ENCODE measurements at places on chromosomes 16 and 17.

DNA sequence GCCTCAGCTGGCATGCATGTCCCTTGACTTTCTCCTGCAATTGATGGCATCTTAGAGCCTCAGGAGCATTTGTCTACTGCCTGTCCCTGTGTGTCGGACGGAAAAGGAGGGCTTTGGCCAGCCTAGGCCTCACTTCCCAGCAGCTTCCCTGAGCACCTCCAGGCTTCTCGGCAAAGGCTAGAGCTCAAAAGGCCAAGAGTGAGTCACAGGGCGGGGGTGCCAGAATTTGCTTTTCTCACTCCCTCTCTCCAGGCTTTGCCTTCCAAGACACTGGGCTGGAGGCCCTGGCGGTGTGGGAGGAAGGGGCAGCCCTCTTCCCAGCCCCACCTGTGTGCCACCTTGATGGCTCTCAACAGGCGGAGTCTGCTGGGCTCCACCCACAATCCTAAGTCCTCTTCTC lies 107.3 kb upstream of the MAF start:
- no peaks in the 10 kb centered on the region for H3K27me3 ChIP-seq
- no peak overlapping the region for H3K27ac ChIP-seq
- DNase-seq: no peak
- H3K36me3 ChIP-seq: no peaks in the 10 kb centered on the region
- H3K4me1 ChIP-seq: peaks cover 5% of the 10 kb centered on the region

DNA sequence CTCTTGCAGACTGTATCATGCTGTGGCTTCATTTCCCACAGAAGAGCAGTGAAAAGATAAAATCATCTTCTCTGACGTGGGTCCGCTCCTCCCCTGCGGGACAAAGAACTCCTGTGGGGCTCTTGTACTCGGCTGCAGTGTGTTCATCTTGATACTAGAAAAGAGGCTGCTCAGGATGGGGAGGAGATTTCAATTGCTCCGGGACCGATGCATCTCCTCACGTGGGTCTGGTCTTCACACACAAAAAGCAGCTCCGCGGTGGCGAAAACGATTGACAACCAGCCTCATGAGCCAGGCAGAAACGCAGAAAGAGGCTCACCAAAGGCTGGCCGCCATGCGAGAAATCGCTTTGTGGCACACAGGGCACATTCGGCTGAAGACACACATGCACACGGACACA lies 14.4 kb upstream of the KCNJ18 start:
- no peak overlapping the region for H3K27ac ChIP-seq
- H3K27me3 ChIP-seq: no peaks in the 10 kb centered on the region
- H3K4me1 ChIP-seq: no peaks in the 10 kb centered on the region
- no peak overlapping the region for H3K4me3 ChIP-seq
- no peaks in the 10 kb centered on the region for H3K36me3 ChIP-seq

DNA sequence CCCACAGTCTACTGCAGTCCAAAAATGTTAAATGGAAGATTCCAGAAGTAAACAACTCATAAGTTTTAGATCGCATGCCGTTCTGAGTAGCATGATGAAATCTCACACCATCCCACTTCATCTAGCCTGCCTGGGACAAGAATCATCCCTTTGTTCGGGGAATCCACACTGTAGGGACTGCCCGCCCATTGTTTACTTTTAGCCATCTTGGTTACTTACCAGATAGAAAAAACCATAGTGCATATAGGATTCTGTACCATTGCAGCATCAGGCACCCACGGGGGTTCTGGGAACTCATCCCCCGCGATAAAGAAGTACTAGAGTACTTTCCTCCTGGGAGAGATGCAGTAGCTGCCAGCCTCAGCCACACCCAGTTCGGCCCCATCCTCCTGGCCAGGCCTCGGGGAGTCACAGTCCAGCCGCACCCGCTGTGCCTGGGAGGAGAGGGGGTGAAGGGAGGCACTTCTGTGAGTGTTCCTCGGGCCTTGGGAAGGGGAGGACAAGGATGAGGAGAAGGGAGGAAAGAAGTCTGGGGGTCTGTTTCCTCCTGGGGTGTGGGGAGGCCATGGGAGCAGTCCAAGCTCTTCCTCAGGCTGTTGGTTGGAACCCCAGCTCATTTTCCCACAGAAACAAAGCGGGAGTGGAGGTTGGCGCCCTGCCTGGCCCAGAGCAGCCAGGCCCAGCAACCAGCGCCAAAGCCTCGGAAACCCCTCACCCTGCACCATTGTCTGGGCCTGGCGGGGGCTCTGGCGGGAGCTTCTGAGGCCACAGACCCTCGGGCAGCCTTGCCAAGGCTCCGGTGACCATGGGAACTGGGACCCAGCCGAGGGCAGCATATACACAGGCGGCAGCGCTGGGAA lies 8.9 kb downstream of the TRIM47 start:
- no peaks in the 10 kb centered on the region for H3K27me3 ChIP-seq
- peaks cover 11% of the 10 kb centered on the region for H3K36me3 ChIP-seq
- H3K4me1 ChIP-seq: peaks cover 23% of the 10 kb centered on the region
- peak overlapping the region; percentile 2 for H3K27ac ChIP-seq
- no peak overlapping the region for H3K4me3 ChIP-seq
- no peak for DNase-seq

DNA sequence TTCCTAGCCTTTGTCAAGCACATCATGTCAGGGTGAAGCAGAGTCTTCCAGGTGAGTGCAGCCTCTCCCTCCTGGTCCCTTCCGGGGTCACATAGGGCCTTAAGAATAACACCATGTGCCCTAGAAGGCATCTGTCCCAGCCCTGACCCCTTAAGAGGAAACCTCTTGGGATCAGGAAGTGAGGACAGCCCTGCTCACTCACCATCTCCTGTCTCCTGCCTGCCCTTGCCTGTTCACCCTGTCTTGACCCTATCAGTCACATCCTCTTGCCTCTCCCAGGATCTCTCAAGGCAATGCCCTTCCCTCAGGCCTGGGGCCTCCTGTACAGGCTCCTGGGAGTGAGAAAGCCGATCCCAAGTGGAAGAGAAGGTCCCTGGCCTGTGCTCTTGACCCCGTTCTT lies 13.9 kb downstream of the MYL4 start:
- H3K27me3 ChIP-seq: no peaks in the 10 kb centered on the region
- H3K36me3 ChIP-seq: no peaks in the 10 kb centered on the region
- H3K4me1 ChIP-seq: peaks cover 24% of the 10 kb centered on the region

DNA sequence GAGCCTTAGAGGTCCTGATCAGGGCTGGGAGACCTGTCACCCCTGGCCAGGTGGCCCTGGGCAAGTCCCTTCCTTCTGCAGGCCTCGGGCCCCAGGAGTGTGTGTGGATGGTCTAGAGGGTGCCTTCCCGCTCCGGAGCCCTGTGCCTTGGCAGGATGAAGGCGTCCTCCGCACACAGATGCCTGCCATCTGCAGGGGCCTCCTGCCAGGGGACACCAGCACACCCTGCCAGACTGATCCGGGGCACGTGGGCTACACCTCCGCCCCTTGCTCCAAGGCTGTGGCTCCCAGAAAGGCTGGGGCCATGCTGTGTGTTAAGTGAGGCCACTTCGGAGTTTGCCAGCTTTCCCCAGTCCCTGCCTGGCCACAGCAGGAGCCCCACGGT lies 30.7 kb downstream of the NPTX1 start:
- H3K27me3 ChIP-seq: no peaks in the 10 kb centered on the region
- no peak overlapping the region for H3K4me3 ChIP-seq
- no peaks in the 10 kb centered on the region for H3K4me1 ChIP-seq
- H3K27ac ChIP-seq: no peak overlapping the region
- no peak for DNase-seq

GRCh38 chr17:37519251-37519985 lies 29.7 kb downstream of the DUSP14 start:
- DNase-seq: no peak
- H3K27me3 ChIP-seq: no peaks in the 10 kb centered on the region

- H3K4me1 ChIP-seq: no peaks in the 10 kb centered on the region
- no peaks in the 10 kb centered on the region for H3K27me3 ChIP-seq
- no peak overlapping the region for H3K4me3 ChIP-seq
Observed at GRCh38 chr16:81888520-81889394, 109.7 kb downstream of the PLCG2 start.

DNA sequence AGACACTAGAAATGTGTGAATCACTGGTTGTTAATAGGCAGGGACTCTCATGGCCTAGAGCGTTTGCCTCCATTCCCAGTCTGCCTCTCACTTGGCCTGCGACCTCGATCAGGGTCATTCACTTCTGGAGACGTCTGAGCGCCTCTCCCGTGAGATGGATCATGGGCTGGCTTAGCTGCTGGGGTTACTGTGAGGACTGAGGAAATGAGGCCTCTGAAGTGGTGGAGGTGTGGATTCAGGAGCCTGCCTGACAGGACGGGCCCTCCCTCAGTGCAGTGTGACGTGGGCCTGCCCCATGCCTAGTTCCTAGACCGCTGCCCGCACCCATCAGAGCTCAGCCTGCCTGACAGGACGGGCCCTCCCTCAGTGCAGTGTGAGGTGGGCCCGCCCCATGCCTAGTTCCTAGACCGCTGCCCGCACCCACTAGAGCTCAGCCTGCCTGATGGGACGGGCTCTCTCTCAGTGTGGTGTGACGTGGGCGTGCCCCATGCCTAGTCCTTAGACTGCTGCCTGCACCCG lies 61.9 kb downstream of the BANP start:
- no peaks in the 10 kb centered on the region for H3K27me3 ChIP-seq
- no peak for DNase-seq
- H3K36me3 ChIP-seq: no peaks in the 10 kb centered on the region
- H3K27ac ChIP-seq: no peak overlapping the region

GRCh38 chr16:81424771-81425170 lies 19.8 kb upstream of the CMIP start:
- H3K27ac ChIP-seq: no peak overlapping the region
- H3K4me3 ChIP-seq: no peak overlapping the region
- H3K36me3 ChIP-seq: no peaks in the 10 kb centered on the region
- no peaks in the 10 kb centered on the region for H3K27me3 ChIP-seq

DNA sequence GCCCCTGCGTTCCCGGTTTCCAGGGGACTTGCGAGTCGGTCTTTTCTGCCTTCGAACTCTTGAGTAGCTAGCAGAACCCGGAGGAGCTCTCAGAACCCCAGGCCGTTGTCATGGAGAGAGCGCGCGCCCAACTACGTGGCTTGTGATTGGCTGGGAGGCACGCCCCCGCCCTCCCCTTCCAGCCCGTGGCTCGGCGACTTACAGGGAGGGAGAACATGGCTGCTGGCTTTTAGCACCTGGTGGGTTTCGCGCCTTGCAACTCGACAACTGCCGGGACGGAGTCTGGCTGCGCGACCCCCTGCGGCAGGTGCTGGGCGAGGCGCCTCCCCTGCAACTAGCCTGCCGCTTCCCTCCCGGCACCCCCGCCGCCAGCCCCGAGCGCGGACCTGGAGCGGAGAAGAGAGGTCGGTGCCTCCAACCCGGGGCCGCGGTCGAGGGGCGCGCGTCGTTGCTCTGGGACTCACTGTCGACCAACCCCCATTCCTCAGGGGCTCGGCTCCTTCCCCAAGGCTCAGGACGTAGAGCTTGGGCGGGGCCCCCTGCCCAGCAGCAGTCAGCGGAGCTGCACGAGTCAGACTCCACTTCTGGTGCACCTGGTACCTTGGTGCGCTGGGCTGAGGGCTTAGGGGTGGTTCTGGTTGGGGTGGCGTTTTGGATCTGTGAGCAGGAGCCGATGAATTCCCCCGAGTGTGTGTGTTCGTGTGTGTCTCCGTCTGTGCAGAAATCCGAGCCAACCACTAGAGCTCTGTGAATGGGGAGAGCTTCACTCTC lies 9.0 kb upstream of the ZFP90 start:
- peak; percentile 85 for DNase-seq
- no peaks in the 10 kb centered on the region for H3K4me1 ChIP-seq
- no peak overlapping the region for H3K27ac ChIP-seq
- H3K4me3 ChIP-seq: peak overlapping the region; percentile 82

DNA sequence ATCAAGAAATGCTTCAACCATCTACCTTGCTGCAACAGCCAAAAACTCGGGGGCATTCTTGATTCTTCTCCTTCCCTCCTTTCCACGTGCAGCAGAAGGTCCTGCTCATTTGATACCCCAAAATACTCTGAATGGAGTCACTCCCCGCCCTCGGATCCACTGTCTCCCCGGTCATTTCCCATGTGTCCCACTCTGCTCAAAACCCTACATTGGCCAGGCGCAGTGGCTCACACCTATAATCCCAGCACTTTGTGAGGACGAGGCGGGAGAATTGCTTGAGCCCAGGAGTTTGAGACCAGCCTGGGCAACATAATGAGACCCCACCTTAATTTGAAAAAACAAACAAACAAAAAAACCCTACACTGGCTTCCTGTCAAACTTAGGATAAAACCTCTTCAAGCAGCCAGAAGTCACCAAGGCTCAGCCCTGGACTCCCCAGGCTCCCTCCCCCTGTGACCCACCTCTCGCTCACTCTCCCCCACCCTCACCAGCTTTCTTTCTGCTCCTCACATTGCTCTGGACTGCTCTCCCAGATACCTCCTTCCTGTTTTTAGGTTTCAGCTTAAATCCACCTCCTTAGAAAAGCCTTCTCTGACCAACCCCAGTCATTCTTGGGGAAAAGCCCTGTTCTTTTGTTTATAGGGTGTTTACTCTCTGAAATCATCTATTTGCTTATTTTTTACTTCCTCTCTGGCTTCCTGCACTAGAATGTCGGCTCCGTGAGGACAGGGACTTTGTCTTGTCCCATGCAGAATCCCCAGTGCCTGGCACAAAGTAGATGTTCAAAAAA lies 2.8 kb downstream of the SLC13A2 start:
- H3K27me3 ChIP-seq: no peaks in the 10 kb centered on the region
- H3K4me3 ChIP-seq: no peak overlapping the region
- H3K27ac ChIP-seq: no peak overlapping the region
- no peaks in the 10 kb centered on the region for H3K4me1 ChIP-seq
- no peak for DNase-seq

- no peak overlapping the region for H3K27ac ChIP-seq
- no peaks in the 10 kb centered on the region for H3K36me3 ChIP-seq
- H3K27me3 ChIP-seq: peaks cover 3% of the 10 kb centered on the region
- DNase-seq: no peak
- H3K4me3 ChIP-seq: no peak overlapping the region
Observed at GRCh38 chr17:56359518-56359917, 206.2 kb downstream of the ANKFN1 start.

GRCh38 chr16:83143788-83144187 lies 517.0 kb downstream of the CDH13 start:
- H3K27me3 ChIP-seq: no peaks in the 10 kb centered on the region
- no peaks in the 10 kb centered on the region for H3K36me3 ChIP-seq
- peaks cover 4% of the 10 kb centered on the region for H3K4me1 ChIP-seq
- H3K4me3 ChIP-seq: no peak overlapping the region
- no peak for DNase-seq
- H3K27ac ChIP-seq: no peak overlapping the region

DNA sequence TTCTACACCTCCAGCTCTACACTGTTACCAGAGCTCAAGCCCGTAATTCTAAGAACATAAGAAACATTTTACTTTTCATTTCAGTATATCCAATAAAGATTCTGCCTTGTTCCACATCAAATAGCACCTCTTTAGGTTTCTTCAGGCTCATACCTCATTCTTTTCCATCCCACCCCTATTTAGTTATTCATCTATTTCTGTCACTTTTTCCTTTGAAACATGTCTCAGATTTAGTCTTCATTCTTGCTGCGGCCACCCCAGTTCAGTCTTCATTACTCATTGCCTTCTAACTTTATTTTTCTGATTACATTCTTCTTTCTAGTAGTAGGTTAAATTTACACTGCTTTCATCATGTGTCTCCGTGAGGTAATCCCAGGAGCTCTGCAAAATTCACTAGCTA lies 33.5 kb downstream of the PPM1E start:
- no peaks in the 10 kb centered on the region for H3K27me3 ChIP-seq
- no peak overlapping the region for H3K4me3 ChIP-seq
- no peak overlapping the region for H3K27ac ChIP-seq
- H3K4me1 ChIP-seq: peaks cover 16% of the 10 kb centered on the region

Data from RWPE2 (cell line).